Inflammatory macrophage (primary cell): ENCODE measurements at places on chromosomes 5 and 9.

DNA sequence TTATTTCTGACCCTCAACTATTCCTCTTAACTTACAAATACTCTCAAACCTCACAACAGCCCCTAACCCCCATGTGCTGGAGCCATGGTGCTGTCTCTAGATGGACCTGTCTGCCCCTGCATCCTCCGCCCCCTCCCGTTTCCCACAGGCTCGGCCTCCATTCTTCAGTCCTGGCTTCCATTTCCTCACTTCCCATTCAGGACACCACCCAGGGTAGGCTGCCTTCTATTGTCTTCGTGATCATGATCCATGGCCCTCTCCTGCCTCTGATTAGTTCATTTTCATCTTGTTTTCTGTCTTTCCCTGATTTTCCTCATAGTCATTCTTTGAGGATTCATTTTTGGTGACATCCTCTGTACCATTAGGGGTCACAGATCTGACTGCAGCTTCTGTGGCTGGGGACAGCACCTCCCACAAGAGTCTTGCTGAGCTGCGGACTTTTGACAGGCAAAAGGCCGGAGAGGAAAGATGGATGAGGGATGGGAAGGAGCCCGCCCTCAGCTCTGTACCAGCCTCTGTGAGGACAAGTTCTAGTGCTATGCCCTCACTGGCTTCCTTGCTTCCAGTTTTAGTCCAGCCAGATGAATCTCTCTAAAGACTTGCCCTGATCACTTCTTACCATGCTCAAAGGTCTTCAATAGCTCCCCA, 255.8 kb downstream of the NTRK2 start:
- DNase-seq: no peak

- no peak for DNase-seq
Measured at GRCh38 chr9:37943345-37944265, 39.7 kb upstream of the SLC25A51 start.

DNA sequence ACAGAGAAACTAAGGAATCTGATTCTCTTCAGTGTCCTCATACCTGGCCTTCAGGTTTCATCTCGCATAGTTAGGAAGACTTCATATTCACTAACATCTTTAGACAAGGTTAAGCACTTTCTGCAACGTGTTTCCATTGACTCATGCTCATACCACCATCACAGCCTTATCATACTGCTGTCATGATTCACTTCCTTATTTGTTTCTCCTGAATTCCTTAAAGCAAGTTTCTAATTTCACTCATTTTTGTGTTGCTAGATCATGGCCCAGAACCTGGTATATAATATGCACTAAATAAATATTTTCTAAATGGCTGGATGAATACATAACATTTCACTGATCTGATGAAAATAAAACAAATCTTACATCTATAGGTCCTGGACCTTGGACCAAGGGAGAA, 472.9 kb downstream of the PRELID2 start:
- DNase-seq: no peak

DNA sequence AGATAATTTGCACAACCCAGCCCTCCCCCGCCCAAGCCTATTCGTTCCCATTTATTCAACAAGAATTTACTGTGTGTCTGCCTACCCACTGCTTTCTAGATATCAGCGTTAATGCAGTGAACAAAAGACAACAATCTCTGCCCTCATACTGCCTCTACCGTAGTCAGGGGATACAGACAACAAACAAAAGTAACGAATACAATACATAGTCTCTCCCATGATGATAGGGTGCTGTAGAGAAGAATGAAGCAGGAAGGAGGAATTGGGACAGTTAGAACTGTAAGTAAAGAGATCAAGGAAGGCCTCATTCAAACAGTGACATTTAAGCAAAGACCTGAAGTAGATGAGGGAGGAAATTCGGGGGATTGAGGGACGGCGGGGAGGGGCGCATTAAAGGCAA, 1.7 kb downstream of the GFM2 start:
- DNase-seq: no peak

GRCh38 chr5:27472000-27472763, 433.8 kb upstream of the CDH9 start:
- DNase-seq: no peak

DNA sequence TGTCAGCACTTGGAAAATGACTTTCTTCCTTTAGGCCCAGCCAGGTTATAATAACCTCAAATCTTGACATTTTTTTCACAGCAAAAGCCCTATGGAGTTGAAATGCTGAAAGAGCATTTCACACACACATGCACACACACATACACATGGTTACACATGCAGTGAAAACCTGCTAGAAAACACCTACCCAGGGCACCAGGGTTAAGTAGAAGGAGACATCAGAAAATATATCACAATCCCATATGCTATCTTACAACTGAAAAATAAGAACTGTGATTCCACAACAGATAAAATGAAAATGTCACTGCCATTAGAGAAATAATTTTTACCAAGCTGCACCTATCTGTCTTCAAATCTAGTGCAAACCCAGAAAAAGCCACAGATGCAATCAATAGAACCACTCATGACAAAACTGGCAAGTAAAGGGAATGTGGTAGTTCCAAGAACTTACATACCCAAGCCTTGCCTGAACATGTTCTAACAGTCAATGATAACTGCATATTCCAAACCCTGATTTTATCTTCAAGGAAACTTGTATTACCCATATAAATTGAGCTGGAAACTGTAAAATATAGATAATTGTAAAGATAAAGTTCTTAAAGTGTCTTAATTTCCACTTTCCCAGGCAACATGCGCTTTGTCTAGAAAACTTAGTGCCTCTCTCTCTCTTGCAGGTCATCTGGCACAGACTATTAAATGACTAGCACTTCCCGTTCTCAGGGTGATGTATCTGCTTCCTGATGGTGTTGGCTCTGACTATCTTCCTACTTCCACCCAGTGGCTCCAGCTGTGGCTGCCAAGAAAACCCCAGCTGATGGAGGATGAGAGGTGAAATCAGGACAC, 250.2 kb upstream of the PTGER4 start:
- DNase-seq: peak; percentile 76

- no peak for DNase-seq
Measured at GRCh38 chr5:155587458-155587857, 573.9 kb downstream of the KIF4B start.

- no peak for DNase-seq
Measured at GRCh38 chr5:143793249-143793648, 18.7 kb upstream of the HMHB1 start.

- DNase-seq: peak; percentile 90
Measured at GRCh38 chr5:54313311-54314270, 3.2 kb upstream of the ARL15 start.

- DNase-seq: no peak
Measured at GRCh38 chr9:101590901-101591300, 3.9 kb downstream of the PPP3R2 start.

- DNase-seq: peak; percentile 49
Measured at GRCh38 chr9:129102791-129103594, 7.6 kb downstream of the CRAT start.

DNA sequence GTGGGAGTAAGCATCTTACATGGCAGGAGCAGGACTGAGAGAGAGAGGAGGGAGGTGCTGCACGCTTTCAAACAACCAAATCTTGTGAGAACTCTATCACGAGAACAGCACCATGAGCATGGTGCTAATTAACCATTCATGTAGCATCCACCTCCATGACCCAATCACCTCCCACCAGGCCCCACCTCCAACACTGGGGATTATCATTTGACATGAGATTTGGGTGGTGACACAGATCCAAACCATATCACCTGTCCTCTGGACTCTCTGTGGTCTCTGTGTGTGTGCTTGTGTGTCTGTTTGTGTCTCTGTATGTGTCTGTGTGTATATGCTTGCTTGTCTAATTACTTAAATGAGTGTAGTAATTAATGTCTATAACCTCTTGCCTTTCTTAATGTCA, 31.1 kb downstream of the SEC61B start:
- no peak for DNase-seq

DNA sequence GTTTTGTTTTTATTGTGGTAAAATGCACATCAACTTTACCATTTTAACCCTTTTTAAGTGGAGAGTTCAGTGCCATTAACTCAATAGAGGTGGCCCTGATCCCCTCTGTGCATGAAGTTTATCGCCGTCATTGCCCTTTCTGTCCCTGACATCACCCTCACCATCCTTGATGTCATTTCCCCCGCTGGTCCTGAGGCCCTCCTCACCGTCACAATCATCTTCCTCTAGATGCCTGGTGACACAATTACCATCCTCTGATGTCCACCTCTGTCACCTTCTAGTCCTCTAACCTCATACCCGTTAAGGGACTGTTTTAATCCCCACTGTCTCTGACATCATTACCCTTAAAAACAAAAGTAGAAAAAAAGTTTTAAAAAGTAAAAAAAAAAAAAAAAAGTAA, 112.5 kb upstream of the TBC1D2 start:
- DNase-seq: no peak

DNA sequence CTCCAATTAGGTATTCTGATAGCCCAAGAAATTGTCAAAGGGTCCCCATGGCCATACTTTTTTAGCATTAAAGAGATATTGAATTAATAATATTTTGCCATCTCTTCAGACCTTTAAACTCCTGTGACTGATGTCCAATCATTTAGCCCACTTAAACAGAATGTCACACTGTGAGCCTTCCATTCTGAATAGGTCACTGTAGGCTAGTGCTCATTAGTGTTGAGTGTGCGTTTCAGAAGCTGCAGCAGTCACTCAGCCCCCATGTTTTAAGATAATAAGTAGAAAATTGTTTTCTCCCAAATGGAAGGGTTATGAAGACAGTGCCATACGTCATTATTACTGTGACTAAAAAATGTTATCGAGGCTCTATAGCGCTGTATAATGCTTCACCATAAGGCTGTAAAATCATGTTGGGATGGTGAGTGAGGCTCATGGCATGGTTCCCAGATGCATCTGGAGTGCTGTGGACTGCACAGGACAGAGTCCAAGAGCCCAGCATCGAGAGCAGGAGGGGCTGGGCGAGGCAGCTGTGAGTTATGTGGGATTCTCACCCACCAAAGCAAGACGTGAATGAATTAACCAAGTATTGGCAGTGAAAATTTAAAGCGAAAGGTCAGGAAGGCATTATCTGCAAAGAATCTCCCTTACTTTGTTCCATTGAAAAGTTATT, 2112.9 kb upstream of the WWC1 start:
- no peak for DNase-seq

DNA sequence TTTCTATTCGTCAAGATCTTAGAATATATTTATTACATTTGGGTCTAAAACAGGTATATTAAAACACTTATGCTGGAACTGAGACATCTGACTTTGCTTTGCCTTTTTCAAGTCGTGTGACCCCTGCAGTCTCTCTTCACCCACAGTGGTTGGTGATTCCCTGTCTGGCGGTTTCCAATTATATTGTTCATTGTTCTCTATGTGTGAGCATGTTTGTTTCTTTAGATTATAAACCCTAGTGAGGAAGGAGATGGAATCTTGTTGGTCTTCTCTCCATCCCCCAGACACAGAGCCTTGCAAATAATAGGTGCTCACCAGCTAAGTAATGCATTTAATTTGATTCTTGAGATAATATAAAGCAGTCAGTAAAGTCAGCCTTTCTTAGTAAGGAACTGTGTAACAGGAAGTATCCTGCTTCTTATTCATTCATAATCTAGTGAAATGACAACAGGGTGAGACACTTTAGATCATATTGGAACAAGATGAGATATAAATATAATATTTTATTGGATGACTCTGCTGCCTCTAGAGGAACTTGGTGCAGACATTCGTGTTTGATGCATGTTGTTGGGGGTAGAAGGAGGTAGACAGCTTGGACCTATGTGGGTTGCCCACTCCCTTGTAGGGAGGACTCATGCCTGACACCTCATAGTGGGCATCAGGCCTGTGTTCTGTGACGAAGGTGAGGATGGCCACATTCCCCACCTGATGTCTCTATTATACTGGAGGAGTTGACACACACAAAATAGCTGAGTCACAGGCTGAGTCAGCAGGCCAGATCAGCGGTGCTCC, 88.1 kb downstream of the FGF1 start:
- no peak for DNase-seq
